ENCODE measurements at places on chromosomes 16 and 17.

DNA sequence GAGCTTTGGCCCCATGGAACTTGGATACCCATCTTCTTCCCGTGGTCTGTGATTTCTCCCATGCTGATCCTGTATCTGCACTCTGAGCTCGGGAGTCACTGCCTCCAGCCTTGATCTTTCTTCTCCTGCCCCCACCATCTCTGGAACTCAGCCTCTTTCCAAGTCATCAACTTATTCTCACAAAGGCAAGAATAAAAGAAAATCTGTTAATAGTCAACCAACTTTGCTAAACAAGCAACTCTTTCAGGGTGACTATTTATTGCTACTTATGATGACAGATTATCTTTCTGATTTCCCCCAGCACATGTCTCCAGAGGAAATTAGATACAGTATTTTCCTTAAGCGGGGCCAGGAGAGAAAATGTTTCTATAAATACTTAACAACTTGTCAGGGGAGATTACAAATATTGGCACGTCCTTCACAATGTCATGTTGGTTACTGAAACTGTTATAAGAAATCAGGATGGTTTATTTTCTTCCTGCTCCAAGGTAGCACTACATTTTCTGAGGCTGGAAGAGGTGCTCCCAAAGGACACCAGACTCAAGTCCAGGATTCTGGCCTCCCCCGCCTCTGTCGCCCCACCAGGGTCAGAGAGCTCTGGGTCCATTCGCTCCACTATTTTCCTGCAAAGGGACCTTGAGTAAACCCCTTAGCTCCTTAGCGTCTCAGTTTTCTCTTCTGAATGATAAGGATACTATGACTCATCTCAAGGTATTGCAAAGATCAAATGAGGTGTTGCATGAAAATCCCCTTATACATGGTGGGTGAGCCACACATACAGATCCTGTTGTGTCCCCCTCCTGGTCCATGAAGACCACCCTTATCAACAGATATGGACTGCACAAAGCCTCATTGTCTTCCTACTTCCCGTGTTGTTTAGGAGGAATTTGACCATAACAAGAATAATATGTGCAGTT lies 205.2 kb upstream of the WSCD1 start:
- no peak for DNase-seq

DNA sequence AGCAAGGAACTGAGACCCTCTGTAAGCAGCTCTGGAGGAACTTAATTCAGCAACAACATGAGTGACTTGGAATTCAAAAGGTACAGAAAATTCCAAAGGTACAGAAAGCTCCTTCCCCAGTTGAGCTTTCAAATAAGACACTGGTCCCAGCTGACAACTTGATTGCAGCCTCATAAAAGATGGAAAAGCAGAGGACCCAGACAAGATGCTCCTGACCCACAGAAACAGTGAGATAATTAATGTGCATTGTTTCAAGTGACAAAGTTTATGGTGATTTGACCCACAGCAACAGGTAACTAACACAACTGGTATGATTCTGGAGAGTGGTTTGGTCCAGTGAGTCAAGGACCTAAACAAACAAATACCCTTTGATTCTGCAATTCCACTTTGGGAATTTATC lies 15.2 kb upstream of the TMEM114 start:
- no peak for DNase-seq

- DNase-seq = no peak
These were observed 19.1 kb upstream of the NTN1 start for GRCh38 chr17:9002227-9002605.

- DNase-seq = no peak
These were observed 5.3 kb downstream of the OSGIN1 start for GRCh38 chr16:83958137-83958845.

- no peak for DNase-seq
These were observed 7.5 kb downstream of the FLOT2 start for GRCh38 chr17:28889996-28890395.

- no peak for DNase-seq
These were observed 11.6 kb downstream of the ZACN start for GRCh38 chr17:76090517-76091129.

DNA sequence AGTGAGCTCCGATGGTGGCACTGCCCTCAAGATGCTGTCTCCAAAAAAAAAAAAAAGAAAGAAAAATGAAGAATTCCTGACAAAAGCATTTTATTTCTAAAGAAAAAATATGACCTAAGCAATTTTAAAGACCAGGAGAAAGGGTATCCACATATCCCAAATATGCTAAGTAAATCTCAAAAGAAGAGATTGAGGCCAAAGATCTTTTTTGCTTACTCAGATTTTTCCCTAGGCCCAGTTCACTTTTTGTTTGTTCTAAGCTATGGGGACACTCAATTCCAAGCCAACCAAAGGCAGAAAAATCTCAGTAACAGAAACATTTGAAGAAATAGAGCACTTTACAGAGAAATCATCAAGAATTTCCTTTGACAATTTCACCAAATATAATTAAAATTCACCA lies 150.8 kb downstream of the SOX9 start:
- DNase-seq = no peak

GRCh38 chr16:49632086-49632794 lies 223.7 kb downstream of the ZNF423 start:
- no peak for DNase-seq

DNA sequence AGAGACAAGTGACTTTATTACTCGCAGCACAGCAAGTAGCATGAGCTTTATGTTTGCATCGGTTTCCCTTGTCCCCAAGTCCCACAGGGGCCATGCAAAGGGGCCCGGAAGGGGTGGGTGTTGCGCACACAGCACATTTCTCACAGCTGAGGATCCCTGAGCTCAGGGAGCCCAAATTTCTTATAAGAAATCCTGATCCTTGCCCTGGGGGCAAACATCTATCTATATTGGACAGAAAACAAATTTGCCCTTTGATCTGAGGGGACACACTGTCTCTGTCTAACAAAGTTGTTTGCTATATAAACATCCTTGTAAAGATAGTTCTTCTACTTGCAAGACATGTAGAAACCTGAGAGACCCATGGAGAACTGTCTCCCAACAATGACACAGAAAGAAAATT lies 35.7 kb upstream of the MEAK7 start:
- DNase-seq = no peak
